Pancreas (tissue), 10 donors: ENCODE measurements at places on chromosomes 5 and 9. TPM values are rescaled to one million over a fixed set of nuclear protein-coding genes. Genes with fewer than 3 reads are reported as not detected.
A peak's percentile ranks its signal among the peaks of the same experiment; 100 is the strongest.

FAM151B gene
- 1.1 TPM for total RNA-seq

DNA sequence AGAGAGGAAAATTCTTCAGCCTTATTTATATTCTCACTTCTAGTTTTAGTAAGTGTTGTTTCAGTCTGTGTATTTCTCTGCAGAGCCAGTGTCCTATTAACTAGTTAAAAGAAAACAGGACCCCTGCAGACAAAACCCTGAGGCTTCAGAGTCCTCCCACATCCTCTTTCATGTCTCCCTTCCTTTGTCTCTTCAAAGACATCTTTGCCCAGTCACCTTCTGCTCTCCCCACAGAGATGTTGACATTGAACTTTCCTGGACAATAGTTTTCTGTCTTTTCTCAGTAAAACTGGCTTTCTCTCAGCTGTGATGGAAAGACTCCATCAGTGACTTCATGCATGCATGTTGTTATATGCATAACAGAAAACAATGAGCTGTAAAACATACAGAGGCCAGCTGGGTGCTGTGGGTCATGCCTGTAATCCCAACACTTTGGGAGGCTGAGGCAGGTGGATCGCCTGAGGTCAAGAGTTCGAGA is 20.2 kb downstream of the GRAMD2B start:
- no peaks in the 10 kb centered on the region for H3K4me1 ChIP-seq
- no peak for DNase-seq
- no peak overlapping the region for H3K27ac ChIP-seq
- no peaks in the 10 kb centered on the region for H3K27me3 ChIP-seq
- H3K36me3 ChIP-seq, result no peaks in the 10 kb centered on the region
- H3K4me3 ChIP-seq, result no peak overlapping the region

DNA sequence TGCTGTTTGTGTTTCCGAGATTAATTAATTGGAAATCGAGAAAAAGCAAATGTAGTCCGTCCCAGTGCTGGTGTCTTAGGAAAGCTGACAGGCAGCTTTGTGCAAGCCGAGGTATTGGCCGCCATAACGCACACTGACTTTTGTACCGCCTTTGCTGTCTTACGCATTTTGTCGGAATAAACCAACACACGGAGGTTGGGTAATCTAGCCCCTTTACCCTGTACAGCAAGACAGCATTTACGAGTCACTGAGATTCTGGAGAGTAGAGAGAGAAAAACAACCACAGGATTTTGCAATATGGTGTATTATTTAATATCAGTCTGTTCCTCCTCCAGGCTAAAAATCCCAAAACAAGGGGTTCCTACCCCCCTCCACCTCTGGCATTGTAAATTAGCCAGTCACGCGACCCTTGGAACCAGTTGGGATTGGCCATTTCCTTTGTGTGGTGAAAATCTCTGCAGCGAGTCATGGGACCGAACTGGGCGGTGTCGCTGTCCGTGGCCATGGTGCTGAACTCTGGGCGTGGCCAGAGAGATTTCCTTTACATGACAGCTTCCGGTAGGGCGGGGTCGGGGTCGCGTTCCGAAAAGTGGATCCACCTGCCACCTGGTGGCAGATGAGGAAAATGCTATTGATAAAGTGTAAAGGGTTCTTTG is 10.3 kb upstream of the PCDHB1 start:
- peak overlapping the region; percentile 86 for H3K27ac ChIP-seq
- H3K27me3 ChIP-seq, result no peaks in the 10 kb centered on the region
- no peaks in the 10 kb centered on the region for H3K36me3 ChIP-seq
- H3K4me3 ChIP-seq, result peak overlapping the region; percentile 47
- peak; percentile 96 for DNase-seq
- H3K4me1 ChIP-seq, result no peaks in the 10 kb centered on the region

SLC36A3 gene
- total RNA-seq, result not detected

GRCh38 chr9:70044490-70045307 is 1.1 kb downstream of the MAMDC2 start:
- H3K36me3 ChIP-seq, result no peaks in the 10 kb centered on the region
- no peaks in the 10 kb centered on the region for H3K27me3 ChIP-seq
- H3K27ac ChIP-seq, result no peak overlapping the region
- no peaks in the 10 kb centered on the region for H3K4me1 ChIP-seq
- peak overlapping the region; percentile 42 for H3K4me3 ChIP-seq

DNA sequence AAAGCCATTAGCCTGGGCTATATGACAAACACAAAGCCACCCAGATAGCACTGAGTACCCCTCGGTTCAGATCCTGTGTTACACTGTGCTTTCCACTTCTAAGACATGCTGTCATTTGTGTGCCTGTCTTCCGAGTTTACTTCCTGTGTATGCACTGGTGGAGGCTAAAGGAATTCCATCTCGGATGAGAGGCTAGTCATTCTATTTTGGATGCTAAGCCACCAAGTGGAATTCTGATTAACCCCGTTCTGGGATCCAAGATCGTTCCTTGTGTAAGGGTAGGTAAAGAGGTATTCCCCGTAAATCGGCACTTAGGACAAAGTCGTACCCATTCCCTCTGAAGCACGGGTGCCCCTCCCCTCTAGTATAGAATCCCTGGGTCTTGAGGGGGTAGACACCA is 8.7 kb downstream of the PROP1 start:
- no peak overlapping the region for H3K4me3 ChIP-seq
- no peaks in the 10 kb centered on the region for H3K27me3 ChIP-seq
- no peaks in the 10 kb centered on the region for H3K4me1 ChIP-seq
- DNase-seq, result no peak
- H3K36me3 ChIP-seq, result no peaks in the 10 kb centered on the region

DNA sequence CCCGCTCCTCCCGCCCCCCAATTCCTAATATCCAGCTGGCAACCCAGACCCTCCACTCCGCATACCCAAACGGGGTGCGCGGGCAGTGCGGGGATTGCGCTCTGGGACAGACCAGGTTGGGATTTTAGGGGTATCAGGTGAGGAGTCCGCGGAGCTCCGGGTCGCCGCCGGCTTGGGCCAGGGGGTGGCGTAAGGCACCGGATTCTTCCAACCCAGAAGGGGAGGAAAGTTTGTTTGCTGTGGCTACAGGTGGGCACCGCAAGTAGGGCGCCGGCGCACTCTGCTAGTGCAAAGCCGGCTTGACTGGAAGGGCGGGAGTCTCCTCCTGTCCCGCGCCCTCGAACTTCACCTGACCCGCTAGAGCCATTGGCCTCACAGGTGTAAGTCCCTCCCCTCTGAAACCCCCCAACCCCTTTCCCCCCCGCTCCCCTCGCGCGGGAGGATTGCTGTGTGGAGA is 709 bp downstream of the IQGAP2 start:
- H3K4me3 ChIP-seq, result peak overlapping the region; percentile 68
- peak; percentile 90 for DNase-seq
- H3K4me1 ChIP-seq, result peaks cover 21% of the 10 kb centered on the region
- no peaks in the 10 kb centered on the region for H3K36me3 ChIP-seq
- H3K27ac ChIP-seq, result peak overlapping the region; percentile 85
- H3K27me3 ChIP-seq, result no peaks in the 10 kb centered on the region

C5orf52 gene
- not detected for total RNA-seq

DNA sequence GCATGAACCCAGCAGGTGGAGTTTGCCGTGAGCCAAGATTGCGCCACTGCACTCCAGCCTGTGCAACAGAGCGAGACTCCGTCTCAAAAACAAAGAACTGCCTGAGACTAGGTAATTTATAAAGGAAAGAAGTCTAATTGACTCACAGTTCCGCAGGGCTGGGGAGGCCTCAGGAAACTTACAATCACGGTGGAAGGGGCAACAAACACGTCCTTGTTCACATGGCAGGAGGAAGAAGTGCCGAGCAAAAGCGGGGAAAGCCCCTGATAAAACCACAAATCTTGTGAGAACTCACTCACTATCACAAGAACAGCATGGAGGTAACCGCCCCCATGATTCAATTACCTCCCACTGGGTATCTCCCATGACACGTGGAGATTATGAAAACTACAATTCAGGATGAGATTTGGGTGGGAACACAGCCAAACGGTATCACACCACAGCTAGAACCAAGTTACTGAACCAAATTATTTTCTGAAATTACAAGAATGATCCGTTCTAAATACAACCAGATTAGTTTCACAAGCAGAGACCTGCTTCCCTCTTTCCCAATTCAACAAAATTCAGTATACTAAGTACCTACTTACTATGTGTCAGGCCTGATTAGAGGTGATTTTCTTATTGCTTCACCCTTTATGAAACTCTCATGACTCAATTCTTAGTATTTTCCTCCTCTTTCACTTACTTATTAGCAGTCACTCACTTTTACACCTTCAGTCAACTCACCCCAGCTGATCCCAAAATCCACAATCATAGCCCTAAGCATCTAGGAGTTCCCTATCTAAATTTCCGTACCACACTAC is 8.4 kb downstream of the UBTD2 start:
- H3K27ac ChIP-seq, result no peak overlapping the region
- H3K27me3 ChIP-seq, result no peaks in the 10 kb centered on the region

- no peak overlapping the region for H3K27ac ChIP-seq
- no peaks in the 10 kb centered on the region for H3K27me3 ChIP-seq
- no peak overlapping the region for H3K4me3 ChIP-seq
- H3K36me3 ChIP-seq, result no peaks in the 10 kb centered on the region
- H3K4me1 ChIP-seq, result no peaks in the 10 kb centered on the region
These were observed 69.1 kb downstream of the ADAMTS2 start for GRCh38 chr5:179275941-179276837.

MLANA gene
- not detected for total RNA-seq

DNA sequence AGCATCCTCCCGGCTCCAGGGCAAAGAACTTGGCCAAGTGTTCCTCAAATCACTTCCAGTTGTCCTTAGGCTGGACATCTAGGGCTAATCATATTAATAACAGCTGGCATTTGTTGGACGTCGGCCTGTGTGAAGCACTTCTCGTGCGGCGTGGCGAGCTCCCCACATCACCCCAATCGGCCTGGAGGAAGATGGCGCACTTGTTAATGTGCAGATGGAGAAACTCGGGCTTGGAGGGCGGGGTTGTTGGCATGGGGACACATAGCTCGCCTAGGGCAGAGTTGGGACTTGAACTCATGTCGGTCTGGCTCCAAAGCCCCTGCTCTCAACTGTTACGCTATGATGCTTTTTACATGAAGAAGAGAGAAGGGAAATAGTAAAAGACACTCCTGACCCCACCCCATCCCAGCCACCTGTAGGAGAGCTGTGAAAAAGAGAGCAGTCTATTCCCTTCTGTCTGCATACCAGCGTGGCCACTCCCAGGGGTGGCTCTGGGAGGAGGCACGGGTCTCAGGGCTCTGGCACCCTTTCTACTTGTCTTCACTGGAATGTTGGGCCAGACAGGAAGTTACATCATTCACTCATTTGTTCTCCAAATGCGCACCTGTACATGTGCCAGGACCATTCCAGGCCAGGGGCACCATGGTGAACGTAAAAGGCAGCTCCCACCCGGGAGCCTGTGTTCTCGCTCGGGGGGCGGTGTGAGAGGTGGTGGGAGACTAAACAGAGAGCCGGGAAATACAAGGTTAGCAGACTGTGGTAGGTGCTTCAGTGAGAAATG is 12.8 kb upstream of the NUP214 start:
- no peaks in the 10 kb centered on the region for H3K27me3 ChIP-seq
- no peak for DNase-seq
- H3K4me3 ChIP-seq, result no peak overlapping the region
- H3K36me3 ChIP-seq, result no peaks in the 10 kb centered on the region
- no peaks in the 10 kb centered on the region for H3K4me1 ChIP-seq
- no peak overlapping the region for H3K27ac ChIP-seq

DNA sequence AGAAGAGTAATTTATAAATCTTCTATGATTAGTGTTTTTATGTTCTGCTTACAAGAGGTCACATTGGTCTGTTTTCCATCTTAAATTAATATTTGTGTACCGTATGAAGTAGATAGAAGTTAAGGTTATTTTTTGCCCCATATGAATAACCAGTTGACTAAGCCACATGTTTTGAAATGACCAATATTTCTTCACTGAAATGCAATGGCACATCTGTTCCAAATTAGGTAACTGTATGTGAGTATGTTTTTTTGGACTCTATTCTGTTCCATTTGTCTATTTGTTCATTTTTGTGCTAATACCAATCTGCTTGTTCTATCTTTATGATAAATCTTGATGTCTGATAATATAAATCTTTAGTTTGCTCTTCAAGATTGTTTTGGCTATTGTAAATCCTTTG is 17.7 kb downstream of the JAK2 start:
- no peak overlapping the region for H3K27ac ChIP-seq
- H3K27me3 ChIP-seq, result no peaks in the 10 kb centered on the region
- no peaks in the 10 kb centered on the region for H3K36me3 ChIP-seq
- H3K4me3 ChIP-seq, result no peak overlapping the region
- no peak for DNase-seq

SPACA9 gene
- total RNA-seq, result 1.0 TPM

- no peak overlapping the region for H3K27ac ChIP-seq
- no peaks in the 10 kb centered on the region for H3K27me3 ChIP-seq
- DNase-seq, result no peak
- no peak overlapping the region for H3K4me3 ChIP-seq
- H3K36me3 ChIP-seq, result no peaks in the 10 kb centered on the region
These were observed 31.2 kb upstream of the LRRC14B start for GRCh38 chr5:160173-160510.

STPG3 gene
- total RNA-seq, result not detected

ACOT12 gene
- total RNA-seq, result not detected

GRCh38 chr9:15499139-15499538 is 11.6 kb downstream of the PSIP1 start:
- H3K27me3 ChIP-seq, result no peaks in the 10 kb centered on the region
- no peaks in the 10 kb centered on the region for H3K36me3 ChIP-seq
- H3K27ac ChIP-seq, result no peak overlapping the region
- DNase-seq, result no peak

PCDHGB7 gene
- 4.1 TPM for total RNA-seq

DNA sequence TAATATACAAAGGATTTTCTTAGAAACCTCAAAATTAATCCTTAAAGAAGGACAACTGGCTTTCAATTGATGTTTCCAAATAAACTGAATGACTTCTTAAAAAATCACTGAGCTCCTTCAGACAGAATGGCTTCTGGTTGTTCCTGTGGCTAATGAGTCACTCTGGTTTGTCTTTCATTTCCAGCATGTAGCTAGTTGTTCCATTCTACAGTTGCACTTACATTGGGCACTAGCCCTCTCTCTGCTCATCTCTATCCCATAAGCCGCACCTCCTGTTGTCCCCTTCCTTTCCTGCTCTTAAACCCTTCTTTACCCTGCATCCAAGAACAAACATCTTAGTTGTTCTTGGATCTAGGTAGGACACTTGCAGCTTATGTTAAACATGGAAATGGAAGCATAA is 235.3 kb upstream of the HAPLN1 start:
- H3K4me1 ChIP-seq, result no peaks in the 10 kb centered on the region
- H3K27me3 ChIP-seq, result no peaks in the 10 kb centered on the region
- no peak for DNase-seq
- H3K27ac ChIP-seq, result no peak overlapping the region
- H3K4me3 ChIP-seq, result no peak overlapping the region
- no peaks in the 10 kb centered on the region for H3K36me3 ChIP-seq

DNA sequence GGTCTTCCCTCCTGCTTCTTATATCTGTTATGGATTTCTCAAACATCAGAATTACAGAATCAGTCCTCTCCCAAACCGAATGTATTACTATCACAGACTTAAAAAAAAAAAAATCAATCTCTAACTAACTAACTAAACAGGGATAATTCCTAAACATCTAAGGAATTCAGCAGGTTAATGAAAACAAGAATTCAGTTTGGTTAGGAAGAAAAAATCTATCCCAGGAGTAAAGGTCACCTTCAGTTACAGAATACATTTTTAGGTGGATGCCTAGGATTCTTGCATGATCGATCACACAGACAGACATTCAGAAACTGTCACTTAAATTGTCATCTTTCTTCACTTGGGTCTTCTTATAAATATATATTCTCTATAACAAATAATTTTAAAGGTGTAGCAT is 11.5 kb downstream of the PTAR1 start:
- H3K36me3 ChIP-seq, result no peaks in the 10 kb centered on the region
- peaks cover 18% of the 10 kb centered on the region for H3K4me1 ChIP-seq
- H3K4me3 ChIP-seq, result no peak overlapping the region

- H3K27ac ChIP-seq, result no peak overlapping the region
- H3K4me3 ChIP-seq, result no peak overlapping the region
- no peak for DNase-seq
These were observed 31.6 kb upstream of the GARNL3 start for GRCh38 chr9:127232833-127233549.
